HFF-Myc (cell line): ENCODE measurements at places on chromosomes 3 and 15.
A peak's percentile ranks its signal among the peaks of the same experiment; 100 is the strongest.

- no peak for DNase-seq
Observed at GRCh38 chr15:98769867-98770266, 121.5 kb downstream of the IGF1R start.

DNA sequence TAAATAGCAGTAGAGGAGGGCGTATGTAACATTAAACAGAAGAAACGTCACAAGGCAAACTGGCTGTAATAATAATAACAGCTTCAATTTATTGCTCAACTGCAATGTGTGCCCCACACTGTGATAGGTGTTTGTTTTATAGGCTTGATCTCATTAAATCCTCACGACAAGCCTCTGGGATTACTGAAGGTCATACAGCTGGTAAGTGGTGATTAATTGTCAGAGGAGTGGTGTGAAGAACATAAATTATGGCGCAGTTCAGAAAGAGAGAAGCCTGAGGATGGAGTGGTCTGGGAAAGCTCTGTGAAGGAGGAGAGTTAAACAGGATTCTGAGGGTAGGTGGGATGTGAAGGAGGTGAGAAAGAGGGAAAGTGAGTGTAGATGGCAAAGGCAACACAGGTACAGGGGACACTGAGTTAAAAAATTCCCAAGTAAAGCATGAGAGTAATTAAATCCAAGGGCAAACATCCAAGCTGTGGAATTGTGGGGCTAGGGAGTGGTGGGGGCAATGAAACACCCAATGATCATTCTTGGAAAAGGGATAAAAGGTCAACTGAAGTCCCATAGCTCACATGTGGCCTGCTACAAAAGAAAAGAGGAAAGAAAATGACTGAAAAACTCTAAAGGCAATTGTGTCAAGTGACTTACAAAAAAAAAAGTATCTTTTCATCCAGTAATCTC lies 16.5 kb upstream of the GLCE start:
- DNase-seq, result no peak

DNA sequence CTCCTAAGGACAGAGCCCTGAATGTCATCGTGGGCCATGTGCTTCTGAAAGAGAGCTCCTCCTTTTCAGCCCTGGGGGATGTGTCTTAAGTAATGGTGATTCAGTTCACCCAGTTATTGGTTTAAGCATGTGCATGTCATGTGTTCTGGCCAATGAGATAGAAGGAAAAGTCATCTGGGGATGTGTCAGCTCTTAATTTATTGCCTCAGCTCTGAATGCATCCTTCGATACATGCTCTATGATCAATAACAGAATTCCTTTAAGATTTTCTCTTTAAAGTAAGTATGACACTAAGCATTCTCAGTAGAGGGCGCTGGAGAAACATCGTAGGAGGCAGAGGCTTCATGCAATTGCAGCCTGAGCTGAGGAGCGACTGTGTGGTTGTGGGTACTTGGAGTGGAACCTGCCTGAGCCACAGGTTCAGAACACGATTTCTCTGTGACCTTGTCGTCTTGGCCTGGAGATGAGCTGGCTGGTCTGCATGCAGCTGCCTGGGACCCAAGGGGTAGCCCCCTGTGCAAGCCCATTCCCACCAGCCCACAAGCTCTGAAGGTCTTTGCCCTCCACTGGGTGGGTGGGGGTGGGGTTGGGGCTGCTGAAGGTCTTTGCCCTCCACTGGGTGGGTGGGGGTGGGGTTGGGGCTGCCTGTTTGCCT lies 69.5 kb downstream of the C3orf38 start:
- DNase-seq, result no peak

DNA sequence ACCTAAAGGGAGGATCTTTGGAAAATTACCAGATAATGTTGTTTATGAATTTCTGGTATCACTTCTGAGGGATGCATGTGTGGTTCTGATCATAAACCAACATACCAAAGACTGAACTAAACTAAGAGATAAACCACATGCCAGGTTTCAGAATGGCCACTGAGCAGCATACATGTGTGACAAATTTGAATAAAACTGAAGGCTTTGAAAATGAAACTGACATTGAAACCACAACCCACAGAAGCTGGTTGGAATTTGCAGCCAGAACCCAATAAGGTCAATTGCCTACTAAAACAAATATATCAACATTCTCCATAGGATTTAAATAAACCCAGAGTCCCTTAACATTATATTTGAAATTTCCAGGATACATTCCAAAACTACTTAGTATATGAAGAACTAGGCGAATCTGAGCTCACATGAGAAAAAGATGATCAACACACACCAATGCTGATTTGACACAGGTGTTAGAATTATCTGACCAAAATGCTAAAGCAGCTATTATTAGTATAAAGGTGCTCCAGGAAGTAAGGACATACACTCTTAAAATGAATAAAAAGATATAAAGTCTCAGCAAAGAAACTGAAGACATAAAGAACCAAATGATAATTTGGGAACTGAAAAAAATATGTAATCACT lies 125.0 kb downstream of the ZNF280D start:
- no peak for DNase-seq

- DNase-seq, result no peak
Observed at GRCh38 chr15:57337868-57338411, 38.4 kb upstream of the CGNL1 start.

DNA sequence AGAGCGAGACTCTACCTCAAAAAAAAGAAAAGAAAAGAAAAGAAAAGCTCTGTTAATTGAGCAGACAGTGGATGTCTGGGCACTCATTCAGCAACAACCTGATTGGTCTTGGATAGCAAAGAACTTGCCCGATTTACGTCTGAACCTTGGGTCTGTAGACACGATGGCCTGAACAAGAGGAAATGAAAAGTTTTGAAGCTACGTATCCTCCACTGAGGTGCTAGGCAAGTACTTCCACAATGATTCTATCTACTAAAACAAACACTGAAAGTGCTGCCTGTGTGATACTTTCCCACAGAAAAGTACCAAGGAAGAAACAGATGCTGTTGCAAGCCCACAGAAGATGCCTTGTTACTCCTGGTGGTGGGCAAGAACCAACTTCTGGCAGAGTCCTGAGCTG lies 21.8 kb upstream of the MUSTN1 start:
- DNase-seq, result no peak

- DNase-seq, result no peak
Observed at GRCh38 chr15:48811325-48811958, 573 bp upstream of the CEP152 start.

DNA sequence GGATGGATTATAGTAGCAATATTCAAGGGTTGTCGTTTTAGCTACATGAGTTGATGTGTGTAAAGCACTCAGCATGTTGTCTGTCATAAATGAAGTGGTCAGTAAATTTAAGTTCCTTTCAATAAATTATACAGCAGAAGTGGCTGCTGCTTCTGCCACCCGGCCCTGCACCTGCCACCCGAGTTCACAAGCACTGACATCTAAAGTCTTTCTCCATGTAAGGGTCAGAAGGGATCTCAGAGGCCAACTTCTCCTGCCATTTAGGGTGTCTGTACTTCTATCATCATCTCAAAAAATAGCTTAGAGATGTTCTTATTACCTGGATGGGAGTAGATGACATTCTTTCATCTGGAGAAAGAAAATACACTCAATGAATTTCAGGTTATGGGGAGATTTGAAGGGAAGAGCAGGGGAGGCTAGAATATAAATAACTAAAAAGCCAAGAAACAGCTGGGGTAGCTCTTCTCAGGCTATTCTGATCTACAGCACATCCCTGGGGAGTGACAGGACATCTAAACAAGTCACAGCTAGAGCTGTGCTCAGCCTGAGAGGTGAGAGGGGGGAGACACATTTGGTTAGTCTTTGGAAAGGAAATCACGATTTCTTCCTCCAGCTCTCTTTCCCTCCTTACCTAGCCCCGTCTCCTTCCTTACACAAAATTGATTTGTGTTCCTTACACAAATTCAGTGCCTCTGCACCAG lies 8.0 kb downstream of the GCSAM start:
- DNase-seq, result no peak

GRCh38 chr3:137347817-137348368 lies 390.1 kb downstream of the IL20RB start:
- no peak for DNase-seq

- DNase-seq, result no peak
Observed at GRCh38 chr3:81799403-81799802, 38.0 kb upstream of the GBE1 start.

- no peak for DNase-seq
Observed at GRCh38 chr3:181358060-181358459, 353.7 kb upstream of the SOX2 start.

DNA sequence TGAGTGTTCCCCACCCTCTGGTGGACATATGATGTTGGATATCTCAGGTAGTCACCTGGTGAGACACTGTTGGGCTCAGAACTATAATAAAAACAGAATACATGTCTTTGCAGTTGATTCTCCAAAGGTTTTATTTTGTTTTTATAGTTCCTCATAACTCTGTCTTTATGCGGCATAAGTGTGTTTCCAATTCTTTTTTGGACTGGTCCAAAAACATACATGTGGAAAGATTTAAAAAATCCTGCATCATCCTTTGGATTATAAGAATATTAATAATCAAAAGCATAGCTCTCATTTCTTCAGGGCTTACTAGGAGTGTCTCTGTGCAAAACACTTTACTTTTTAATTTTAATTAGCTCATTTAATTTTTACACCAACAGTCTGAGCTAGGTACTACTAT lies 71.0 kb upstream of the ANKRD34C start:
- no peak for DNase-seq

GRCh38 chr3:151096716-151097115 lies 11.3 kb downstream of the MED12L start:
- DNase-seq, result no peak

GRCh38 chr3:171551296-171551695 lies 91.1 kb upstream of the TNIK start:
- no peak for DNase-seq

DNA sequence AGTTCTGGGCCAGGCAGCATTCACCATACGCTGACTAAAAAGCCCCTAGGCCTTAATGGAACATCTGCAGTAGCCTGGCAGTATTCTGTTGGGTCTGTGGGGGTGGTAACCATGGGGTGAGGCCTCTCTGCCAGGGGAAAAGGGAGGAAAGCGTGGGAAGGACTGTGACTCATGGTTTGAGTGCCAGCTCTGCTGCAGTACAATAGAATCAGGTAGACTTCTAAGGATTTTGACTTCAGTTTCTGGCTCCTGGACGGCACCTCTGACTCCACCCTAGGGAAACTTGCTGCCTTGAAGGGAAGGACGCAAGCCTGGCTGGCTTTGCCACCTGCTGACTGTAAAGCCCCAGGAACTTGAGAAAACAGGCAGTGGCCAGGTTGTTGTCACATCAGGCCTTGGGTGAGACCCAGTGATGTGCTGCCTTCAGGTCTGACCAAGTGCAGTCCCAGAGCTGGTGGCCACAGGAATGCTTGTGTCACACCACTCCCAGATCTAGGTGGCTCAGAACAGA lies 148.6 kb downstream of the SUCNR1 start:
- peak; percentile 31 for DNase-seq

GRCh38 chr15:82882273-82882928 lies 70.1 kb downstream of the HOMER2 start:
- DNase-seq, result no peak

GRCh38 chr3:104316118-104316517 lies 1050.6 kb upstream of the ALCAM start:
- DNase-seq, result no peak

GRCh38 chr3:45283471-45283870 lies 57.4 kb upstream of the TMEM158 start:
- DNase-seq, result no peak

DNA sequence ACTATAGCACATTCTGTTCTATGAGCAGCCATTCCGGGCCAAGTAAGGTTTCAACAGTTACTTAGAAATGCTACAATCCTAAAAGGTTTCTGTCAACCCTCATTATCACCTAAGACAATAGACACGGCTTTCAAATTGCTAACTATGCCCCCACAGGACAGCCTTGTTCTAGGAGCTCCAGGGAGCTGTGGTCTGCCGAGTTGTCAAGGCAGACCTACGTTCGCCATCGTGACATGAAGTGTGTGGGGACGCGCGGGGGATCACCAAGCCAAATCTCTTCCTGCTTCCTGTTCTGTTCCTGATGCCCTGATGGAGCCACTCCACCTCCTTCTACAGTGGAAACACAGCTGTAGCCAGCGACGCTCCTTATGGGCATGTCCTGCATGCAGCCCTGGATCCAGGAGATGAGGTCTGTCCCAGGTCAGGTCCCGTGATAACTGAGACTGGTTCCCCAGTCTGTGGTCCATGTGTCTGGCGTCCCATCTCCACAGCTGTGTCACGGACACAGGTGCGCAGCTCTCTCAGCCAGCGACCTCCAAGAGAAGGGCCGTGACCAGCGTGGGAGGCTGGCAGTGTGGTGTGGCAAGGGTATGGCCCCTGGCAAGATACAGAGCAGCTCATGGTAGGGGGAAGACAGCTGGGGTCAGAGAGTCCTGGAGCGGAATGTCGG lies 82.8 kb downstream of the PCSK6 start:
- DNase-seq, result no peak

DNA sequence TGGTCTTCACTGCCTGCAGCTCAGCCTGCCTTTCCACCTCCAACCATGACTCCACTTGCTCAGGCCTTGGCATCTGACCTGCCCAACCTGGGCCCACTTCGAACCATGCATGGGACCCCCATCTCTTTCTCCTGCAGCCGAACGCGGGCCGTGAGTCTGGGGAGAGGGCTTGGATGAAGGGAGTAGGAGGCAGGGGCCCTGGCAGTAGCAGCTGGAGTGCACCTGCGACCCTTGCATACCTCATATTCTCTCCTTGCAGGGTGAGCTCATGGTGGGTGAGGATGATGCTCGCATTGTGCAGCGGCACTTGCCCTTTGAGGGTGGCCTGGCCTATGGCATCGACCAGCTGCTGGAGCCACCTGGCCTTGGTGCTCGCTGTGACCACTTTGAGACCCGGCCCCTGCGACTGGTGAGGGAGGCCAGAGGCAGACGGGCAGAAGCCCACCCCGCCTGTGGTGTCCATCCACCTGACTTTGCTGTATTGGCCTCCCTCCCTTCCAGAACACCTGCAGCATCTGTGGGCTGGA lies 13.5 kb downstream of the NT5DC2 start:
- no peak for DNase-seq

- DNase-seq, result peak; percentile 42
Observed at GRCh38 chr3:11059090-11059798, 66.7 kb downstream of the SLC6A1 start.

- no peak for DNase-seq
Observed at GRCh38 chr3:44525060-44525459, 29.9 kb upstream of the ZKSCAN7 start.

- DNase-seq, result no peak
Observed at GRCh38 chr3:61608711-61609110, 47.3 kb downstream of the PTPRG start.

GRCh38 chr3:127637971-127638370 lies 9.0 kb downstream of the PODXL2 start:
- DNase-seq, result no peak
